ENCODE measurements at places on chromosomes 4 and X. TPM values are rescaled to one million over a fixed set of nuclear protein-coding genes. Genes with fewer than 3 reads are reported as not detected.

HTN1 gene
- not detected for total RNA-seq

NKRF gene
- 5.2 TPM for total RNA-seq

NXF2B gene
- total RNA-seq: not detected

DNA sequence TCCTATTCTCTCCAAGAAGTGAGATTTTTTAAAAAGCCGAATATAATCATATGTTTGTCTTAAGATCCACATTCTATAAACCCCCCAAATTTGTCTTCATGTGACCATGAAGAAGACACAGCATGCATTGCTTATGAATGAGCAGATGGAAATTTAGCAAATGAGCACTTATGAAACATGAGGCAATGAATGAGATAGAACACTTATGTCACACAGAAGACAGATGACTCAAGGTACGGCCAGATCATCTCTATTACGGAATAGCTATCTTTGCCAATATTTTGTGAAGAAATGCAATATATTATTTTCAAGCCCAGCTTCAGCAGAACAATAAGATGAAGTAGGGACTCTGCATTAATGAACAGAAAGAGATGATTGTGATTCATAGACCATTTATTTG lies 21.4 kb downstream of the PHEX start:
- DNase-seq: no peak

- DNase-seq: no peak
Observed at GRCh38 chr4:4384837-4385236, 2.1 kb upstream of the NSG1 start.

- no peak for DNase-seq
Observed at GRCh38 chr4:7642741-7643458, 208.2 kb upstream of the PSAPL1 start.

GRCh38 chrX:52359614-52360232 lies 9.1 kb upstream of the XAGE2 start:
- peak; percentile 68 for DNase-seq

DNA sequence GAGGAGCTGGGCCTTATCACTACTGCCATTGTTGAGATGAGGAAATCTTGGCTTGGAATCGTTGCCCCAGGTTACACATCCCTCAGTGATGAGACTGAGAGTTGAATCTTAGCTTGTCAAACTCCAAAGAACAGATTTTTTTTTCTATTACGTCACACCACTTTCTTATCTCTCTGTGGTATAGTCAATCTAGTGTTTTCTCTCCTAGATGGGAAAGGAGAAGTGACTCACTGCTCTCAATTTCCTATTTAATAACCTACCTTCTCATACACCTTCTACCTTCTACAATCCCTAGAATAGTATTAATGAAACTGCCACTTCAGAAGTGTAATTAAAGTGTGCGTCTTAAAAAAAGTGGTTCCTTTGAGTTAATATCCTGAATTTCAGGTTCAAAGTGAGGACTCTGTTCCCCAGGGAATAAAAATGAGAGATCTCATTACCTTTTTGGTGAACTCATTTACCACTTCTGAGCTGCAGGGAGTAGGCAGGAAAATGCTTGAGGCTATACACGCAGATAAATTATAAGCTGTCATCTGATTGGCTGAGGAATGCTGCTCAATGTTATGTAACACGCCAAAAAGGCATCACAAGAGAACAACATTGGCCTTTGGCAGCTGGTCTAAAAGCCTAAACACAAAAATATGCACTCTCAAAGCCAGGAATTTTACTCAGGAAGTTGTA lies 59.3 kb downstream of the MAD2L1 start:
- peak; percentile 95 for DNase-seq

DNA sequence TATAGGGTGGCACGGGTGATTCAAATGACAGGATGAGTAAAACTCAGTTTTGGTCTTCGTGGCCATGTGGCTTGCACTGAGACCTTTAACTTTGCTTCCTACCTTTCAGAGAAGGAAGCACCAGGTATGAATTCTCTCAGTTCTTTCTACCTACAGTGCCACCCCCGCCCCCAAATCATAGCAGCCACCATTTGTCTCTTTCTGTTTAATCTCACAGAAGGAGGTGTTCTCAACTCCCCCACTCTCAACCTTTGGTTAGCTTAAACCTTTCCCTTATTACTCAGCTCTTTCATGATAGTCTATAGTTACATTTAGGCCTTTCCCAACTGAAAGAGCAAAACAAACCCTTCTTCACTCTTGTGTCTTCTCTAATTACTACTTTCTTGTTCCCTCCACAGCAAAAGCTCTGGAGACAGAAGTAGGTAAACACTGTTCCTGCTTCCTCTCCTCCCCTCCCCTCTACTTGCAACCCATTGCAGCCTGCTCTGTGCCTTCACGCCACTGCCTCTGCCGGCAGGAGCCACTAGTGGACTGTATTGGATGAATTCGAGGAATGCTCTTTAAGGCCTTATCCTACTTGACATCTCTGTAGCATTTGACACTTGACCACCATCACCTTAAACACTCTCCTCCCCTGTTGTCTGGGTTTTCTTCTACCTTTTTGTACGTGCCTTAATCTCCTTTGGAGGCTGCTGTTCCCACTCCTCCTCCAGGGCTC lies 123.7 kb downstream of the AFF1 start:
- DNase-seq: no peak

Measured in fibroblast of the aortic adventitia (primary cell).